Activated T-cell treated with anti-CD3 and anti-CD28 coated beads, Interleukin-2, amount 50 U/mL, for 72 hours (primary cell): ENCODE measurements at places on chromosomes 5 and 9.

GRCh38 chr9:72486594-72486955, 34.8 kb upstream of the TMC1 start:
- DNase-seq, result no peak

DNA sequence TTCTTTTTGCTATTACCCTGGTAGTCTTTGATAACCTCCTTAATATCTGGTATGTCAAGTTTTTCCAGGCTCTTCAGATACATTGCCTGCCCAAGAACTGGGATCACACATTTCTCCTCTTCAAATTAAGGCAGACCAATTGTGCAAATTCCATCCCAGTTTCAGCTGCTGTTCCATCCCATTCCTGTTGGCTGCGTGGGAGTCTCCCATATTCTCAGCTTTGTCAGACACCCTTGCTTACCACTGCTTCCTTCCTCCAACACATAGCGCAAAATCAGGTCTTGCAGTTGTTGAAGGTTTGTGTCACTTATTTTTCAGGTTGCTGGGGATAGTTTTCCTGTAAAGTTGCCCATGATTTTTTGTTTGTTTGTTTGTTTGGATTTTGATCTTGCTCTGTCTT, 15.2 kb downstream of the HCN1 start:
- no peak for DNase-seq

GRCh38 chr9:109331353-109331752, 10.5 kb upstream of the EPB41L4B start:
- DNase-seq, result no peak

GRCh38 chr5:37915097-37915736, 75.4 kb upstream of the GDNF start:
- DNase-seq, result no peak

DNA sequence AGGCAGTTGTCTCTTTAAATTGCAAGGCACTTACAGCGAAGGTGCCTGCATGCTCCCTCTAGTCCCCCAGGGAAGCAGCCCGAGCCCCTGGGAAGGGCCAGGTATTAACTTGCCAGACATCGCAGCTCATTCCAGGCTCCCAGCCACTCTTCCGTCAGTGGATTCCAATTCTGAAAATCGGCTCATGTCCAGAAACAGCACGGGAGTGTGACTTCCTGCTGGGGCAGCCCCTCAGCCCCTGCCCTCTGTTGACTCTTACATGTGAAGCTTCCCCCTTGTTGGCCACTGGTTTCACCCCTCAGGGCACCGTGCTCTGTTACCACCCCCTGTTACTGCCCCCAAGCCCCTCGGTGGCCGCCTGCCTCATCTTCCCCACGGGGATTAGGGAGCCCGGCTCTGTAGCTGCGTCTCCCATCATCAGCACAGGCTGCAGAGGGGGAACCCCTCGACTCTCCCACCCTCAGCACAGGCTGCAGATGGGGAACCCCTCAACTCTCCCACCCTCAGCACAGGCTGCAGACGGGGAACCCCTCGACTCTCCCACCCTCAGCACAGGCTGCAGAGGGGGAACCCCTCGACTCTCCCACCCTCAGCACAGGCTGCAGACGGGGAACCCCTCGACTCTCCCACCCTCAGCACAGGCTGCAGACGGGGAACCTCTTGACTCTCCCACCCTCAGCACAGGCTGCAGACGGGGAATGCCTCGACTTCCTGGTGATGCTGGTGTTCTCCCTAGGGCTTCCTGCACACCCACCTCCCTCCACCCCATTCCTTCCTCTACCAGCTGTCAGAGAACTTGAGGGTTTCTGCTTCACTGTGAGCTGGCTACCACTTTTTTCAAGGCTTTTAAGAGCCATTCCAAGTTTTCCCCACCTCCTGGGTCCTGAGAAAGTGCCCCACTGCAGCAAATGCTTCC, 11.1 kb upstream of the CACNA1B start:
- DNase-seq, result no peak

- no peak for DNase-seq
Observed at GRCh38 chr5:78747705-78748359, 99.3 kb upstream of the LHFPL2 start.

- DNase-seq, result no peak
Observed at GRCh38 chr9:81317939-81318338, 371.4 kb downstream of the TLE1 start.

DNA sequence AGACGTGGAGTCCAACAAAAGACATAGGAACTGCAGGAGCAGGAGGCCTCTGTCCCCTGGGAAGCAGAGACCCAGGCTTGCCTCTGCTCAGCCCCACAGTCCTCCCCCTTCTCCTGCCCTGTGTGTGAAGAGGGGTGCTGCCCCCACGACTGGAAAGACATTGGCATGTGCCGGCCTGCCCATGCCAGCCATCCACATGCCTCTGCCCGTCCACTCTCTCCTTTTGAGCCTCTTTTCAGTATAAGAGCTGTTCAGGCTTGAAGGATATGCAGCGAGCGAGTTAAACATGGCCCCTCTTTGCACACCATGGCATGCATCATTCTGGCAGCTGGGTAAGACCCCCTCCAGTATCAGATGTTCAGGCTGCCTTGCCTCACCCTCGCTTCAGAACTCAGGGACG, 159.7 kb upstream of the OTULINL start:
- no peak for DNase-seq

GRCh38 chr5:31158686-31159085, 34.8 kb upstream of the CDH6 start:
- no peak for DNase-seq

DNA sequence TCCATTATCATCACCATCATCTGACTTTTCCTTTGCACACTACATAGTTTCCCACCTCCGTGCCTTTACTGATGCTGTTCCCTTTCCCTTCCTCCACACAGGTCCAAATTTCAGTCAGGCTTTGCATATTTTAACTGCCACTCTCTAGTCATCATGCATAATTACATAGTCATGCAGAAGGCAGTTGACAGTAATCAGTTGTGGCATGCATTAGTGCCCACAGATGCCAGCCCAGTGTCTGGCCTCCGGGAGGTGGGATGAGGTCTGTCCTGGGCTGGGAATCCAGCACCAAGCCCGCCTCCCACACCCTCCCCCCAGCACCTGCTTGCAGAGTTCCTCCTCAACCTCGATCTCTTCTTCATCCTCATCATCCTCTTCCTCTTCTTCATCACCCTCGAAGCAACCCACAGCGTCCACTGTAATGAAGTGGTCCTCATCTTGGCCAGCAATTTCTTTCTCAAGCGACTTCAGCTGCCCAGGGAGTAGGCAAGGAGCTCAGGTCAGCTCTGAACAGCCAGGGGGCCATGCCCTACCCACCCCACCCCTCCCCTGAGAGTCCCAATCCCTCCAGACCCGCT, 8.8 kb downstream of the BBLN start:
- no peak for DNase-seq

- no peak for DNase-seq
Observed at GRCh38 chr5:53091289-53091688, 18.3 kb downstream of the MOCS2 start.

DNA sequence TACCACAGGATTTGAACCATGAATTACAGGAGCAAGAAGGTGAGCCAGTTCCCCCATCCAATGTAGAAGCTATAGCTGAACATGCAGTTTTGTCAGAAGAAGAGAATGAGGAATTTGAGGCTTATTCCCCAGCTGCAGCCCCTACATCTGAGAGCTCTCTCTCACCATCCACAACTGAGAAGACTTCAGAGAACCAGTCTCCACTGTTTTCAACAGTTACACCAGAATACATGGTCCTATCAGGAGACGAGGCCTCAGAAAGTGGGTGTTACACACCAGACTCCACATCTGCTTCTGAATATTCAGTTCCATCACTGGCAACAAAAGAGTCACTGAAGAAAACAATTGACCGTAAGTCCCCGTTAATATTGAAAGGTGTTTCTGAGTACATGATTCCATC, 40.9 kb downstream of the CMYA5 start:
- no peak for DNase-seq
